ENCODE measurements at places on chromosomes 5 and 9. TPM values are rescaled to one million over a fixed set of nuclear protein-coding genes. Genes with fewer than 3 reads are reported as not detected.

DNA sequence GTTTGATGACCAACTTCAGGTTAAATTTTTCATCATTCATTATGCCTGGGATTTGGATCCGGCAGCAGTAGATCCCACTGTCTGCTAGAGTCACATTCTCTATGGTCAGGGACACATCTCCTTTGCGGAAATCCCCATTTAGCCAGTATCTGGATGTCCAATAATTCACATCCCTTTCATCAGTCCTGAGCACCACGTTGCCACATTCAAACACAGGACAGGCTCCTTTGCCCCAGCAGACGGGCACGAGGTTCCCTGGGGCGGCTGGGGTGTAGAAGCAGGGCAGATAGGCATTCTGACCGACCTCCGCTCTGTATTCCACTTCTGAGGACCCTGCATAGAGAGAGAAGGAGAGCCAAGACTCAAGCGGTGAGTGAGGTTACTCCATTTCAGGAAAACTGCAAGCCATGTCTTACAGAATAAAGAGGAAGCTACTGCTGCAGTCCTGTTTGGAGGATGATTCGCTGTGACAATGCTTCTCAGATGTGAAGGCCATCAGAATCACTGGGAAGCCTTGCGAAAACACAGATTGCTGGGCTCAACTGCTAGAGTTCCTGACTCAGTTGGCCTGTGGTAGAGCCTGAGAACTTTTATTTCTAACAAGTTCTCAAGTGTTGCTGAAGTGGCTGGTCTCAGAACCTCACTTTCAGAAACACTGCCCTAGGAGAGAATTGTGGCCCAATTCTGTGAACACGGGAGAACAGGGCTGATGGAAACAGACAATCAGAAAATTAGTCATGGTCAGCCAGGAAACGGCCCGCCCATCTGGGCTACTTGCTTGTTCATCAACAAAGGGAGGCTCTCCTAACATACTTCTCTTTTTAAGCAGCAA is 2.0 kb downstream of the HAVCR2 start:
- no peak for DNase-seq

- DNase-seq = no peak
Measured at GRCh38 chr5:152595405-152595804, 190.3 kb upstream of the NMUR2 start.

DNA sequence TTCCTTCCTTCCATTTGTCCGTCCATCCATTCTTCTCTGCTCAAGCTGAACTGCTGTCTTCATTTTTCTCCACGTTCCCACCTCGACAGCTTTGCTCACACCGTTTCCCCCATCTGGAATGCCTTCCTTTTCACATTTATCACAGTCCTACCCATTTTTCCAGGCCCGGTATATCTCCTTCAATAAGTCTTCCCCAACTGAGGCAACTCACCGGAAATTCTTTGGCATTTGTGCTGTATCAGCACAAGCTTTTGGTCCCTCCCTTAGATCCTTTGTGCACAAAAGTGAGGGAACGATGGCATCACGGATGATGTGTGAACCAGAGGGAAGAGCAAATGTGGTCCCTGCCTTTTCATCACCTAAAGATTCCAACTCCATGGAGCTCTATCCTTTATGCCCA is 45.6 kb upstream of the INSYN2B start:
- DNase-seq = no peak

GRCh38 chr5:146440353-146440752 is 6.8 kb upstream of the TCERG1 start:
- no peak for DNase-seq

DNA sequence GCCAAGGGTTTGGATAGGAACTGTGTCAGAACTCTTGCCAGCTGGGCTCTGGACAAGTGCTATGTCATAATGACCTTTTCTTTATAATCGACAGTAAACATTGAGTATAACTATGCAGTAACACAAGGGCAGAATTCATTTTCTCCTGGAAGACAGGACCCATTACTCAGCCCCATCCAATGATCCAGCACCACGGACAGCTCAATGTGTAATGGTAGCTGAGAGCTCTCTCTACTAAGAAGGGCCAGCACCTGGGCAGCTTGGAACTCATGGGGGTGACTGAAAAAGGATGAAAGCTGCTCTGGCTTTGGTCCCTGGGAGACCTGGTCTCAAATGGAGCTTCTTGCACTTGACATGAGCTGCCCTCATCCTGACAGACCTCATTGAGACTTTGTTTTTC is 347.8 kb downstream of the TRIM32 start:
- DNase-seq = no peak

- no peak for DNase-seq
Measured at GRCh38 chr5:134227259-134227658, 1.4 kb upstream of the PPP2CA start.

DNA sequence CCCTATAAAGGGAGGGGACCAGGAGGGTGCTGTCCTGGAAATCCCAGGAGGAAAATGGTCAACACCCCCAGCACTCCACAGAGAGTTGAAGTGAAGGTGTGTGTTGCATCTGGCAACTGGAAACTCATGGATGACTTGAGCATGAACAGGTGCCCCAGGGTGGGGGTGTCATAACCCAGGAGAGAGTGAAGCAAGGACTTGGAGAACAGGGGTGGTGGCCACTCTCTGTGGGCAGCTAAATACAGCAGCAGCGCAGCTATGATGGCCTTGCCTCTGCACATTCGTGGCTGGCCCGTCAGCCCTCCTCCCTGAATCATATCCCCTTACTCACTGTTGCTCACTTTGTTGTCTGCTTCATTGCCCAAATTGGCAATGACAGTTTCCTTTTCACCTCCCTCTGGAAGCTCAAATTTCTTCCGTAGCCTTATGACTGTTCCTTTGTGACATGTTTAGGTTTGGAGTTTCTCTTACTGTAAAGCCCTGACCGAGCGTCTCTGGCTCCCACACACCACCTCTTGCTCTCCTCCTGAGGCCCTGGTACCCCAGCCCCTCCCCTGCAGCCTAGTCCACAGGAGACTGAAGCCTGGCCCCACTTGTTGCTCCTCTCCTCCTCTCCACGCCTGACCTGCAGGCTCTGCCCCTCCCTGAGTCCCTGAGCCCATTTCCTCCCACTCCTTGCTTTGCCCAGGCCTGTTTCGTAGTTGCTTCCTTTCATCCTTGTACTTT is 185.8 kb downstream of the CD180 start:
- no peak for DNase-seq

GRCh38 chr9:37410969-37411785 is 11.3 kb upstream of the GRHPR start:
- no peak for DNase-seq

- no peak for DNase-seq
Measured at GRCh38 chr9:37996819-37997217, 72.2 kb downstream of the SHB start.

DNA sequence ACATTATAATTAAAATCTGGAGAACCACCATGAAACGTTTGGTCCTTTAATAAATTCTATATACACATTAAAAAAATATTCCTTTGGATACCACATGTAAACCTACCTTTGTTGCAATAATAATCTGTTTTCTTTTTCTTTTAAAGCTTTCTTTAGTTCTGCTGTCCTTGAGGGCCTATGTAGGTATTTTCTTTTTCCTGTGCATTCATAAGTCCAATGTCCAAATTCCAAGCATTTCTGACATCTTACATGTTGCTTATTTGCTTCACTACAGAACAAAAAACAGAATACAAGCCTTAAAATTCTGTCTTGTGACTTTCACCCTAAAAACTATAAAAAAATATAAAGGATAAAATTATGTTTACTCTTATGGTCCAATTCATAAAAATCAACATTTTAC is 19.7 kb downstream of the ZCCHC10 start:
- no peak for DNase-seq

GRCh38 chr5:157603333-157604190 is 28.0 kb upstream of the ADAM19 start:
- peak; percentile 59 for DNase-seq

GRCh38 chr5:77337686-77338085 is 127.2 kb downstream of the PDE8B start:
- no peak for DNase-seq

Gene HAPLN1
- total RNA-seq = not detected

Gene KDM4C
- 25.6 TPM for total RNA-seq

Gene ROR2
- 0.16 TPM for total RNA-seq
